CD4-positive, alpha-beta T cell treated with Interleukin-6 for 4 hours (primary cell): ENCODE measurements at places on chromosomes 16 and 17.

DNA sequence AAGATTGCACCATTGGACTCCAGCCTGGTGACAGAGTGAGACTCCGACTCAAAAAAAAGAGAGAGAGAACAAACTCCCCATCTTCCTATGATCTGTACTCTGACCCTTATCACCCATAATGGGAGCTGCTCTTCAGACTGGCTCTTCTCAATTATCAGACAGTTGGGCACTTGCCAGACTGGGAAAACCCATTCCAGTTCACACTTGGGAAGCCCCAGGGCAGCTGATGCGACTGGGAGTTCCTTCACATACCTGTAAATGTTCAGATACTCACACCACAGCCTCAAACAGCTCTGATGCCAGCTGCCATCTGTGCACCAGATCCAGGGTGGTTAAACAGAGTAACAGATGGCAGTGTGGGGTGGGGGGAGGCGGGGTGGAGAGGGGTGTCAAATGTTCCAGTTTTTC is 23.8 kb upstream of the TMEM101 start:
- DNase-seq: no peak

GRCh38 chr16:86073103-86073625 is 174.2 kb downstream of the IRF8 start:
- no peak for DNase-seq

GRCh38 chr17:57130708-57131461 is 45.8 kb downstream of the AKAP1 start:
- DNase-seq: peak; percentile 87

GRCh38 chr17:4592240-4593005 is 8.1 kb downstream of the SMTNL2 start:
- DNase-seq: no peak

GRCh38 chr16:56145369-56145768 is 45.9 kb upstream of the GNAO1 start:
- DNase-seq: no peak

DNA sequence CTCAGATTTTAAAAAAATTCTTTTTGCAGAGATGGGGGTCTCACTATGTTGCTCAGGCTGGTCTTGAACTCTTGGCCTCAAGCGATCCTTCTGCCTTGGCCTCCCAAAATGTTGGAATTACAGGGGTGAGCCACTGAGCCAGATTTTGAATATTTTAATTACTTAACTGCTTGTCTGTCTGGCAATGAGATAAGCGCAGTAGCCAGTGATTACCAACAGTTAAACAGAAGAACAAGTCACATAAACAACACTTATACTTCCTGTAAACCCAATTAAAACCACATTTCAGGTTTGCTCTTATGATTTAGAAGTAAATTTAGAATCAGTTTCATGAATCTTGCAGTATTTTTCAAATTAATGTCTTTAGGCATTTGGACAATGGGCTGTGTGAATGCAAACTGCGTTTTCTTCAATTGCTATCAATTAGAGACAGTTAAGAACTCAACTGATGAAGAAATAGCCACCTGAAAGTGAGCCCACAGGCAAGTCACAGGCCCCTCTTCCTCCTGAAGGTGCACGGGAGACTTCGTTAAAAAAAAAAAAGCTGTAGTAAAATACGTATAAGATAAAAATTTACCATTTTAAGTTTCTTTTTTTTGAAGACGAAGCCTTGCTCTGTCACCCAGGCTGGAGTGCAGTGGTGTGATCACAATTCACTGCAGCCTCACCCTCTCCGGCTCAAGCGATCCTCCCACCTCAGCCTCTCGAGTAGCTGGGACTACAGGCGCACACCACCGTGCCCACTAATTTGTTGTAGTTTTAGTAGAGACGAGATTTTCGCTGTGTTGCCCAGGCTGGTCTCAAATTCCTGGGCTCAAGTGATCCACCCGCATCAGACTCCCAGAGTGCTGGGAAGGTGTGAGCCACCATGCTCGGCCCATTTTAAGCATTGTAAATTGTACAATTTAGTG is 73.0 kb downstream of the PITPNC1 start:
- DNase-seq: no peak

- no peak for DNase-seq
Observed at GRCh38 chr16:55695595-55695994, 39.8 kb downstream of the SLC6A2 start.

DNA sequence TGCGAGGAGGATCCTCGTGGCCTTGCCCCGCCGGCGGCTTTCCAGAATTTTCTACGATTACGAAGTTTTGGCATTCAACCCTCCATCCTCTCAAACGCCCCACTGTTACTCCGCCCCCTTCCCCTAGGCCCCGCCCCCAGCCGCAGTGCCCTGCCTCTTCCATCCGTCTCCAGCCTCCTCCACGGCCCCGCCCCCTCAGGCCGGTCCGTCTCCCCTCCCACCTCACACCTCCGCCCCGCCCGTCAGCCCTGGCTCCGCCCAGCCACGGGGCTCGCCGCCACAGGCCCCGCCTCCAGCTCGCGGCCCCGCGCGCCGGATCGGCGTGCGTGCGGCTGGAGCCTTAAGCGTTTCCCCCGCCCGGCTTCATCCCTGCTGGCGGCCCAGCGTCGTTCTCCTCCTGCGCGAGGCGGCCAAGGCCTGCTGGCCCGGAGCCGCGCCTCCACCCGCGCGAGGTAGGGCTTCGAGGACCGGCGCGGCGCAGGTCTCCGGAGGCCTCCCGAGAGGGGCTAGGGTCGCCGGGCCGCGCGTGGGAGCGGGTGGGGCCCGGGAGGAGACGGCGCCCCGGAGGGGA is at the start of the genes C17orf67 and DGKE:
Gene C17orf67, minus strand, starts transcription at position 112 of the 571 bp plus-strand sequence. CDS start 18,110 bp downstream, outside the sequence.
Gene DGKE, plus strand, starts transcription at position 343 of the 571 bp plus-strand sequence. CDS start 645 bp downstream, outside the sequence.
- DNase-seq: peak; percentile 99

DNA sequence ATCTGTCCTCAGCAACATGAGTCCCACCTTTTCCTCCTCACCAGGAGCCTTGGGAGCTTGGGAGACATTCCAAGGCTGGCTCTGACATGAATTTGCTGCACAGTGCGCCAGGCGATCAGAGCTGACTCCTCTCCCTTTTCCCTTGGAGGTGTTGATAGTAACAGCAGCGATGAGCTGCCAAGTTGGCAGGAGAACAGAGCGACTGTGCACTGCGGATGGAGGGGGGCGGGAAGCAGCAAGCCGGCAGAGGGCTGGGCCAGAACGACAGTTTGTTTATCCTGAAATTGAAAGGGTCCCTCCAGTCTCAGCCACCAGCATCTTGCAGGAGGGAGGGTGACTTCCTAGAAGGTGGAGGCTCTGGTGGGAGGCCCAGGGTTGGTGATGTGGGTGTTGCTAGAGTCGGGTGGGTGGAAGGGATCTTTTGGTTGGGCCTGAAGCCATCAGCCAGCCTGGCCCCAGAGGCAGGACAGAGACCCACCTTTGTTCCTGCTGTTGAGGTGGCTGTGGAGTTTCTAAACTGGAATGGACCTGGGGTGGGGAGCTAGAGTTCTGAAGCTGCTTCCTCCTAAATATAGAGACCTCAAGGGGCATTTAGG is 22.5 kb upstream of the DYNLL2 start:
- no peak for DNase-seq

- no peak for DNase-seq
Observed at GRCh38 chr16:68574479-68574878, 35.4 kb downstream of the ZFP90 start.

GRCh38 chr17:83186751-83187421 is 107.5 kb downstream of the METRNL start:
- no peak for DNase-seq

DNA sequence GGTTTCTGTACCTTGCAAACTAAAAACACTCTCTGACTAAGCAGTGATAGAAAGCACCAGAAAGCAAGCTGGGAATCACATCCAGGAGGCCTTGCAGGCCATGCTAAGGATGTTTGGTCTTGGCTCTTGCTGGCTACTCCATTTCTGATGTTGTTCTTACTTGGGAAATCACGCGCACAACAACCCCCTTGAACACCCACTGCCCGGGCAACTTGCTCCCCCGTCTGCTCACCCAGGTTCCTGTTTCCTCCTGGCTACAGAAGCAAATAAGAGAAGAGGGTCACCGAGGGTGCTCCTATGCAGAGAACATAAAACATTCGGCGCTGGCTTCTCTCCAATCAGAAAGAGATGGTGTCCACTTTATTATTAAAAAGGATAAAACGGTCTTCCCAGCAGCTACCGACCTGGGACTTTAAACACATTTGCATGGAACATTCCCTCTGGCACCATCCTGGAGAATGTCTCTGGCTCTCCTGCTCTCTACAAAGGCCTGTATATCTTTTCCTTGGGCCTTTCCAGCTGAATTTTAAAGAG is 271.2 kb upstream of the RPL38 start:
- DNase-seq: no peak

DNA sequence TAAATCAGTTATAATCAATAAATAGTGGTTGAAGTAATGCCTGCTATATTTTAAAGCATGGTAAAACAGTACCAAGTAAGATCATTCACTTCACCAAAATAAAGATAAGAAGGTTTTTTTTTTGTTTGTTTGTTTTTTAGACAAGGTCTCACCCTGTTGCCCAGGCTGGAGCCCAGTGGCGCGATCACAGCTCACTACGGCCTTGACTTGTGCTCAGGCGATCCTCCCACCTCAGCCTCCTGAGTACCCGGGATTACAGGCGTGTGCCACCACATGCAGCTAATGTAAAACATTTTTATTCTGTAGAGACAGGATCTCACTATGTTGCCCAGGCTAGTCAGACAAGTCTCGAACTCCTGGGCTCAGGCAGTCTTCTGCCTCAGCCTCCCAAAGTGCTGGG is 84.5 kb upstream of the NETO2 start:
- no peak for DNase-seq

GRCh38 chr16:67407788-67408452 is 8.4 kb downstream of the ZDHHC1 start:
- DNase-seq: no peak

GRCh38 chr17:41340494-41340893 is 10.1 kb downstream of the KRT33A start:
- no peak for DNase-seq

DNA sequence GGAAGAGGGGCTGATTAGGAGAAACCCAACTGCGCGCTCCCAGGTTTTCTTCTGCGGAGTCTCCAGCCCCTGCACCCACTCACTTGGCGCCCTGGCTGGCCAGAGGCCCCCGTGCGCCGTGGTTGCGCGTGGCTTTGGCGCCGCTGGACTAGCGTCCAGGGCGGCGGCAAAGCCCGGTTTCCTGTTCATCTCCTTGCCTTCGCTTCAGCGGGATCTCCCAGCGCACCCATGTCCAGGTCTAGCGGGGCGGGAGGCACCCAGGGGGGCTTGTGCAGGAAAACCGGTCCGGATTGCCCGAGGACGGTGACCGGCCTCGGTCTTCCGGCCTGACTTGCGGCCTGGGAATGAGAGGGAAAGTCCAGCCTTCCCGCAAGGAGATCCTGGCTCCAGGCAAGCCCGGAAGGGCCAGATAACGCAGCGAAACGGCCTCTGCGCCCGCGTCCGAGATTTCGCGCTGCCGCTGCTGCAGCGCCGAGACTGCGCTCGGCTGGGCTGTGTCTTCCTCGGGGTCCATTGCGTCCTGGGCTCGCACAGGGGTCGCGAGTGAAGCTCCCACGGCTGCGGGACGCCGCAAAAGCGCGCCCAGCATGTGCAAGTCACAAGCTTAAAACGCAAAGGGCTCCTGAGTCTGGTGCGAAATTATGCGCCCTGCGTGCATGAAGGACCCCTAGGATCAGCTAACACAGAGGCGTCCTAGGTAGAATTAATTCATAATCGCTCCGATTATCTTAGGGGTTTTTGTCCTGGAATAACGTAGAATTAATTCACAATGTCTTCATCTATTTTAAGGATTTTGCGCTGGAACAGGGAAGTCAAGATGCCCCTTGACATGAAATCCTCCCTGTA is 5.7 kb downstream of the FOXF1 start:
- DNase-seq: no peak

GRCh38 chr16:5215901-5216300 is 118.3 kb upstream of the EEF2KMT start:
- DNase-seq: no peak
